NCI-H2081 (cell line): ENCODE measurements at places on chromosomes 11 and 22.

- DNase-seq: no peak
Measured at GRCh38 chr22:48091060-48091650, 1328.7 kb downstream of the TBC1D22A start.

GRCh38 chr22:28058036-28058435 lies 139.0 kb upstream of the PITPNB start:
- no peak for DNase-seq

DNA sequence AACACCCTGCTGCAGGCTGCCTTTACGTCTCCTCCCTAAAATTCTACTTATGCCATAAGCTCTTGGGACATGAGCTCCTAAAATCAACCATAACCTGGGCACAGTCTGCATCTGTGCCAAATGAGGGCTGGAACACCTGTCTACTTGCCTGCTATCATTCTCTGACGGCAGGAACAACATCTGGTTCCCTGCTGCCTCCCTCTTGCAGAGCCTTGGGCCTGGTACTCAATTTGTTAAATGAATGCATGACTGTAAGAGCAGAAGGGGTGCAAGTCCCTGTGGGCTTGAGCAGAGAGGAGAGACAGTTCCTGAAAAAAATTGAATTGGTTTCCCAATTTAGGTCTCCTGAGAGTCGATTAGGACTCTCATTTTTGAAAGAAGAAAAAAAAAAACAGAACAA lies 66.7 kb upstream of the CSNK2A3 start:
- peak; percentile 13 for DNase-seq

DNA sequence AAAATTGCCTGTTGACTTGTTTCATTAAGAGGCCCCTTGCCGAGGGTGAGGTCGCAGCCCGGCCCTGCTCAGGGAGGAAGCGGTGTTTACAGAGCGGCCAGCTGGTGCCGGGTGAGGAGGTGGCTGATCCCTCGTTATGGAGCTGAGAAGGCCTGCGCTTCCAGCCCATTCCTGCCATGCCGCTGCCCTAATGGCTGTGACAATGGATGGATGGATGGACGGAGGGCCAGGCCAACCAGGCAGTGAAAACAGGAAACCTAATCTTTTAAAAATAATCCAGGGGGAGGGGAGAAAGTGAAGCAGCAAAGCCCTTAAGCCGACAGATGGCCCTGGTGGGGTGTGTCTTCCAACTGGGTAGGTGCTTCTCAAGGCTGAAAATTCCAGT lies 38.5 kb downstream of the BCR start:
- no peak for DNase-seq

GRCh38 chr11:114034956-114035355 lies 24.6 kb upstream of the ZBTB16 start:
- DNase-seq: no peak

- DNase-seq: no peak
Measured at GRCh38 chr11:12177739-12178338, 67.4 kb downstream of the MICAL2 start.

- no peak for DNase-seq
Measured at GRCh38 chr11:124943254-124943616, 7.4 kb upstream of the HEPACAM start.

- peak; percentile 17 for DNase-seq
Measured at GRCh38 chr11:20729597-20730105, 60.3 kb downstream of the NELL1 start.

- no peak for DNase-seq
Measured at GRCh38 chr22:25007444-25008106, 55.1 kb downstream of the KIAA1671 start.

DNA sequence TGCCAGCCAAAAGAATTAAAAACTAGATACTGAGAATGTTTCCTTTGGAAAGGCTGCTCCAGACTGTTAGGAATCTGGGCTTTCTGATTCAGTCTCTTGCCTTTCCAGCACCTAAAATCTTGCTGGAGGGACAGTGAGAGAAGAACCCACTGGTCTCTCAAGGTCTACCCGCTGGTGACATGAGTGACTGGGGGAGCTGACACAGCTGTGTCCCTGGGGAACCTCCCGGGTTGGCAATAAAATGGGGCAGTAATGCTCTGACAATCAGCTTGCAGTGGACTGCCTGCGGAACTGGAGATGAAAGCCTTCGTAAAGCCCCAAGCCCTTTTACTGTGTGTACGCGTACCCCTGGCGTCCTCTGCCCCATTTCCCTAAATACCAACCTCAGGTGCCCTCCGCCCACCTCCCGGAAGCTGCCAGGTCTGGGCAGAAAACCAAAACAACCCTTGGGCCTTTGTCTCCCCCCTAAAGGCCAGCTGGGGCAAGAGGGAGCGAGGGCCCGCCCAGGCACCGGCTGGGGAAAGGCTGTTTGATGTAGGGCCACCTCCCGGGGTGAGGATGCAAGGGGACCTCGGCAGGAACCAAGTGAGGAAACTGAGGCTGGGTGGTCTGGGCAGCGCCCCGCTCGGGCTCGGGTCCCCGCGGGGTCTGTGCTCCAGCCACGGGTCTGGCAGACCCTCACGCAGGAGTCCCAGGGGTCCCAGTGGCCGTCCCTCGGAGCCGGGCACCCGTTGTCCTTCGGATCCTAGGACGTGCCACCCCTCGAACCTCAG lies 741 bp downstream of the CARS1 start:
- DNase-seq: no peak

- DNase-seq: no peak
Measured at GRCh38 chr11:73029403-73029802, 112.7 kb downstream of the FCHSD2 start.

- no peak for DNase-seq
Measured at GRCh38 chr11:70471254-70471653, 72.9 kb downstream of the CTTN start.

DNA sequence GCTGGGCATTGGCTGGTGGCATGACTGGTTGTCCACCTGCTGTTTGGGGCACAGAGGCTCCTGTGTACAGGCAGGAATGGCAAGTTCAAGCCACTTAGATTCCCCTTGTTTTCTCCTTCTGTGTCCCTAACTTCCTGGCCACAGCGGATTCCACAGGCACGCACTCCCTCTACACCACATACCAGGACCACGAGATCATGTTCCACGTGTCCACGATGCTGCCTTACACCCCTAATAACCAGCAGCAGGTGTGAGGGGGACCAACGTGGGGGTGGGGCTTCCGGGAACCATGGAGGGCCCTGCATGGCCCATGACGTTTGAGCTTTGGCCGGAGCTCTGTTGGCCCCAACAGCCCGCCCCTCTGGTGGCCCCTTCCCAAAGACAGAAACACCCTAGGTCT lies 7.8 kb downstream of the SIPA1 start:
- DNase-seq: no peak

DNA sequence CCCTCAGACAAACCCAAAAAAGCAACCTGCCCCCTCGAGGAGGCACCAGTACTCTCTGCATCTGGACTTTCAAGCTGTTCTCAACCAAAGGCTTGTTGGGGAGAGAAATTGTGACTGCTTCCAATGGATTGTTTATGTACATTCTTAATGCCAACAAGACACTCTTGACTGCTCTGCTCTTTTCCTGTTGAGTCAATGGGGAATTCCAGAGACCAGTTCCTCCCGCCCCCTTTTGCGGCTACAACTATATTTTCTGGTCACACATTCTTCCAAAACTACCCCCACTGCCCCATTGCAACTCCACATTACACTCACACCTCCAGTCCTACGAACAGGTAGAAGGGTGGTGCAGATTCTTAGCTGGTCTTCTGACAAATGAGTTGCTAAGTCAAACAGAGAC lies 187.0 kb downstream of the DSCAML1 start:
- DNase-seq: no peak

- DNase-seq: no peak
Measured at GRCh38 chr11:122749005-122749687, 89.2 kb upstream of the CRTAM start.

DNA sequence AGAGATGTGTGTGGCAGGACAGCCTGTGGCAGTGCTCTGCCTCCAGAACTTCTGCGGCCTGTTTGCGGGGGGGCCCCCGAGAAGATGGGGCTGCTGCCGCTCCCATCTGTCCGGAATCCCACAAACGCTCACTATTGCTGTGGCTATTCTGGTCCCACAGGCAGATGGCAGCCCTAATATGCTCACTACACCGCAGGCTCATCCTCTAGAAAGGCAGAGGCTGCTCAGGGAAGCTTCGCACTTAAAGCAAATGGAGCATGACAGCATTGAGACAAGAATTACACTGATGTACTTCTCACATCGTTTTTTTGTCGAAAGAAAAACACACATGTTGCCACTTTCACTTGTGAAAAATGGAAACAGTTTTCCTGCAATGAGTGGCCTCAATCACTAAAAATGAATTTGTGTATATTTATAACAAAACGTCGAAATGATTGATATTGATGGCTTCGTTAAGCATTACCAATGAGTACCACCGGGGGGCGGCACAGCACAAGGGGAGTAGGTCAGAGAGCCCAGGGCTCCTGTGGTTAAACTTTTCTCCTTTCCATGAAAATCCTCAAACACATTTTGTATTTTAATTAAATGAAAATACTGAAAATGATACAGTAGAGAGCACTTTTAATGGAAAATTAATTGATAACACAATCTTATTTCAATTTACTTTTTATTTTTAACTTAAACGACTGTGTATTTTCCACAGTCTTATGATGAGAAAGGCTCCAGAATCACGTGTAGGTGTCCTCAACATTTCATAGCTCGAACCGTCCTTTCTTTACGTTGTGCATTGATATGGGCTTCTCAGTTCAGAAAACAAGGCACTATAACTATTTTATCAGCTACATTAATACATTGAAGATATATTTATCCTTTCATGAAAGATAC lies 69.1 kb downstream of the CTTN start:
- peak; percentile 50 for DNase-seq

- no peak for DNase-seq
Measured at GRCh38 chr11:17816232-17816931, 81.8 kb downstream of the KCNC1 start.

DNA sequence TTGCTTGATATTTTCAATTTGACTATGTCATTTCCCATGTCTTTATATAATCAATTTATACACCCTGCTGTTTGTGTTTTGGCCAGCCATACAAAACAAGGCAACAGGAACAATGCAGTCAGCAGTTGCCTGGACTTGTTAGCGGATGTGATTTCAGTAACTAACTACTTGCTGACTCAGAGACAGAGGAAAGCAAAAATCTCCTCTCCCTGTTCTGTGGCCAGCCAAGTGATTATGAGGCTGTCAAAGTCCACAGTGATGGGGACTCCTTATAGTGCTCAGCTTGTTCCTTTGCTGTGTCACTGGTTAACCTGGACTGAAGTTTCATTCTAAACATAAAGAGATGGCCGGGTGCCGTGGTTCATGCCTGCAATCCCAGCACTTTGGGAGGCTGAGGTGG lies 32.6 kb upstream of the APLP2 start:
- no peak for DNase-seq

- DNase-seq: peak; percentile 28
Measured at GRCh38 chr11:20070459-20070858, 89.8 kb downstream of the DBX1 start.

GRCh38 chr11:109040303-109040702 lies 375.4 kb downstream of the DDX10 start:
- DNase-seq: no peak

GRCh38 chr11:120972621-120973020 lies 51.3 kb upstream of the TBCEL start:
- DNase-seq: no peak

DNA sequence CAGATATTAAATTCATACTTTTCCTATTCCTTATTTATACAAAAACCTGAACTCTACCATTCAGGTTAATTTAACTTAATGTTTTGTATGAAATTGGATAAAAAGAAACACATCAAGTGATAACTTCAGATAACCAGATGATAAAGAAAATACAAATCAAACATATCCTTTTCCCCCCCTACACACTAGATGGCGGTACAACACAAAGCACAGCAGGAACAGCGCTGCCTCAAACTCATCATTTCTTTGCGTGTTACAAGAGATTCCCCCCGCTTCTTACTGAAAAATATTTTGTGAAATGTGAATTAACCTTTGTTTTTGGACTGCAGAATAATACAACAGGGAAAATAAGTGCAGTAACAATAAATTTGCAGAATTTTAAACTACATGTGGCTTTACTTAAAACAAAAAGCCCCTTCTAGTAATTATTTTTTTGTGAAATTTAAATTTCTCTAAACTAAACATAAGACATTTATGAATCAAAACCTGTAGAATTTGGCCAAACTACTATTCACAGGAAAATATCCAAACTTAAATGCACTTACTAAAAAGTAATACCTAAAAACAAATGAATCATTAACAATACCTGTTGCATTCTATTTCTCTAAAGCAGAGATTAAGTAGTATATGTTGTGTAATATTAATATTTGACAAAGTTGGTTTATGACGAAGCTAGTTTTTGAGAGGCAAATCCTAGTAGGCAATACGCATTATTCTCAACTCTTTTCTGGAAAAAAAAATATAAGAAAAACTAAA lies 74.4 kb downstream of the ARHGAP32 start:
- peak; percentile 67 for DNase-seq

- DNase-seq: no peak
Measured at GRCh38 chr11:64396079-64396591, 37.2 kb downstream of the RPS6KA4 start.

- DNase-seq: no peak
Measured at GRCh38 chr11:71214553-71215424, 37.6 kb downstream of the SHANK2 start.

DNA sequence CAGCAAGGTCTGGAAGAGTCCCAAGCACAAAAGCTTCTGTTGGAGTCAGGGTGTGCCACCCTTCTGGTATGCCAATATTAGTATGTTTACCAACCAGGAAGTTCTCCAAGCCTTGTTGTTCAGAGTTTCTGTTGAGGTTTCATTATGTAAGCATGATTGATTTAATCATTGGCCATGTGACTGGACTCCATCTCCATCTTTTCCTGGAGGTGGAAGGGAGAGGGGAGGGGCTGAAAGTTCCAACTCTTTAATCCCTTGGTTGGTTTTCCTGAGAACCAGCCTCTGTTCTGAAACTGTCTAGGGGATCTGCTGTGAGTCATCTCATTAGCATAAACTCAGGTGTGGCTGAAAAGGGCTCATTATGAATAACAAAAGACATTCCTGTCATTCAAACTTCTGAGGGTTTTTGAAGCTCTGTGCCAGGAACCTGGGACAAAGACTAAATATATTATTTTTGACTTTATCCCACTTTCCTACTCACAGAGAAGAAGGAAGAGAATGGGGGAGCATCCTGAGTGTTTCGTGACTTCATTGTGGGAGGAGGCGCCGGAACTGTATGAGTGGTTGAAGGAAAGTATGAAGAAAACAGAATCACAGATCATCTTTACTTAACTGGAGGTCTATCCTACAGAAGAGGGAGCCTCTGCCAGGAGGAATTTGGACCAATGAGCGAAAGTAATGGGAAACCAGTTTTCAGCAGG lies 138.2 kb downstream of the NECTIN1 start:
- no peak for DNase-seq

GRCh38 chr11:17163736-17164135 lies 44.0 kb downstream of the PIK3C2A start:
- no peak for DNase-seq

DNA sequence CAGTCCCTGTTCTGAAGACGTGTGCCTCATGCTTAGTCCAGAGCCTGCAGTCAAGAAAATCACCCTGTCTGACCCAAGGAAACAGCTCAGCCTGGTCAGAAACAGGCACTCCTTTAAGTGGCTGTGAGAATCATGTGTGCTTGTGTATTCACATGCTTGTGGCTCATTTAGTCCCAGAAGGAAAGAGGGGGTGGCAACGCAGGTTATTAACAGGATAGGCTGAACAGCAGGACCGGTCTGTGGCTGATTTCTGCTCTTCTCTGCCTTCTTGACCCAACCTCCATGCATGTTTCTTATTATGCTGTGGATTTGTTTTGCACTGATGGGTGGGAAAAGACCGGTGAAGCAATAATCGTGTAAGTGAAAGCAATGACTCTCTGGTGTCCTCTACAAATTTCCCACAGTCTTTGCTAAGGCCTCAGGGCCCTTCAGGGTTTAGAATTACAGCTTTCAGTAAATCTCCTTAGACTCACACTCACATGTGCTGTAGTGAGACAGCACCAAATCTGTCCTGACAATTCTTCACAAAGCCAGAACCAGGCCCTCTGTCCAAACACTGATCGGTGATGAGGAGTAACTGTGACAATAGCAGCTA lies 288.1 kb downstream of the ETS1 start:
- no peak for DNase-seq
